Activated CD8-positive, alpha-beta memory T cell treated with anti-CD3 and anti-CD28 coated beads, Interleukin-2, amount 10 ng/mL, durations not matched to agents 7 days and 5 days (primary cell): ENCODE measurements at places on chromosomes 4 and X. TPM values are rescaled to one million over a fixed set of nuclear protein-coding genes. Genes with fewer than 3 reads are reported as not detected.

KCNIP4 gene
- not detected for total RNA-seq

PDHA1 gene
- 162 TPM for total RNA-seq

TSPAN6 gene
- total RNA-seq: not detected

SCD5 gene
- 8.2 TPM for total RNA-seq

RASL11B gene
- 0.14 TPM for total RNA-seq

FBXL5 gene
- 37.0 TPM for total RNA-seq

SHOX gene
- not detected for total RNA-seq

BMPR1B gene
- not detected for total RNA-seq

GPR82 gene
- 0.21 TPM for total RNA-seq

TRMT2B gene
- 21.0 TPM for total RNA-seq

HOPX gene
- total RNA-seq: 208 TPM

DUSP9 gene
- total RNA-seq: not detected

IL9R gene
- 110 TPM for total RNA-seq

GPR50 gene
- total RNA-seq: not detected

F8A1 gene
- 49.0 TPM for total RNA-seq

- peaks cover 42% of the 10 kb centered on the region for H3K27me3 ChIP-seq
- no peaks in the 10 kb centered on the region for H3K4me1 ChIP-seq
- no peak for DNase-seq
- H3K4me3 ChIP-seq: no peak overlapping the region
- no peak overlapping the region for H3K27ac ChIP-seq
Observed at GRCh38 chr4:110483516-110483915, 7.6 kb downstream of the ENPEP start.

- no peak overlapping the region for H3K4me3 ChIP-seq
Observed at GRCh38 chr4:109913596-109914241, 1.0 kb downstream of the EGF start.

DNA sequence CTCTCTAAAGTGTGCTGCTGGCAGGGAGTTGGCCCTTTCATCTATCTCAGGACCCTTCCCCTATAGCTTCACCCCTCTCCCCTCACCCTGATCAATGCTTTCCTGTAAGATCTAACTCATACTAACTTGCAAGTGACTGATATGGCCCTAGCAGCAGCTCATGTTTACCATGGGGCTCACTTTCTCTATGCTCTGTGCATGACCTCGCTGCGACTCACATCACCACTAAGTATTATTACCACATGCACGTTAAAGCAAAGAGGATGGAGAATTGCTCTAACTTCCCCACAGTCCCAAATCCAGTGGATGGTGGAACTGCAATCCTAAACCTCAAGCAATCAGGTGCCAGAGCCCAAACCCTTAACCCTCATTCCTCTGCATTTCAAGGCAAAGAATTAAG is 626.6 kb downstream of the MID1IP1 start:
- no peak overlapping the region for H3K27ac ChIP-seq
- no peak for DNase-seq
- no peak overlapping the region for H3K4me3 ChIP-seq

DNA sequence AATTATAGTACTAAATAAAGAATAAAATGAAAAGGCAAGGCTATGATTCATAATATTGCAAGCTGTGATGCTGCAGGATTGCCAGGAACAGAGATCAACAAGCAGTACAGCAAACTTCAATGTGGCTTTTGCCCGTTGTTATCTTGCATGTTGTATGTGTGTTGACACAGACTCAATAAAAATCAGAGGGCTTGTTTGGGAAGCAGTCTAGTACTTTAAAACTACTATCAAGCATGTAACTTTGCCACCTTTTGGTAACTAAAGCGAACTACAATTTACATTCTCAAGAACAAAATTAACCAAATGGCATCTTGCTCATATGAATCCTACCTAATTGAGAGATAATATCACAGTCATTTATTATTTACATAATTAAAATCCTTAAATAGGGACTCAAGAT is 79.8 kb upstream of the GPM6A start:
- H3K27me3 ChIP-seq: no peaks in the 10 kb centered on the region
- DNase-seq: no peak
- H3K27ac ChIP-seq: no peak overlapping the region
- no peak overlapping the region for H3K4me3 ChIP-seq
- H3K36me3 ChIP-seq: no peaks in the 10 kb centered on the region
- H3K4me1 ChIP-seq: no peaks in the 10 kb centered on the region

GRCh38 chr4:88015659-88016295 is 8.3 kb downstream of the PKD2 start:
- no peaks in the 10 kb centered on the region for H3K27me3 ChIP-seq
- H3K36me3 ChIP-seq: peaks cover 15% of the 10 kb centered on the region
- peaks cover 11% of the 10 kb centered on the region for H3K4me1 ChIP-seq
- H3K27ac ChIP-seq: no peak overlapping the region
- H3K4me3 ChIP-seq: no peak overlapping the region
- DNase-seq: no peak

DNA sequence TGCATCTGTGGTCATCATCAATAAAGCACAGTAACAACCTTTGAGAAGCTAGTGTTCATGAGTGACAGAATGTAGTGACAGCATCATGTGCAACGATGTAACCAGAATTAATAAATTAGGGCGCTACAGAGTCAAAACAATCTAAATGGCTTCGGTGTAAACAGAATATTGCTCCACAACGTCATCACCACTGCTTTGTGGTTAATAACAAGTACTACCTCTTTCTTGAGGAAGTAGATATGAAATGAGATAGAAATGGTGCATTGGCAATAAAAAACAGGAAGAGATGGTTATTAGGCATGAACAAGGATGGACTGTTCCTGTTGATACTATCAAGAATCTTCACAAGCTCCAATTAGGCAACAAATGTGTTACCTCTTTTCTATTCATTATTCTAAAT is 8.7 kb upstream of the PDHA2 start:
- no peaks in the 10 kb centered on the region for H3K27me3 ChIP-seq
- no peak overlapping the region for H3K4me3 ChIP-seq
- no peaks in the 10 kb centered on the region for H3K36me3 ChIP-seq
- DNase-seq: no peak
- no peak overlapping the region for H3K27ac ChIP-seq

DNA sequence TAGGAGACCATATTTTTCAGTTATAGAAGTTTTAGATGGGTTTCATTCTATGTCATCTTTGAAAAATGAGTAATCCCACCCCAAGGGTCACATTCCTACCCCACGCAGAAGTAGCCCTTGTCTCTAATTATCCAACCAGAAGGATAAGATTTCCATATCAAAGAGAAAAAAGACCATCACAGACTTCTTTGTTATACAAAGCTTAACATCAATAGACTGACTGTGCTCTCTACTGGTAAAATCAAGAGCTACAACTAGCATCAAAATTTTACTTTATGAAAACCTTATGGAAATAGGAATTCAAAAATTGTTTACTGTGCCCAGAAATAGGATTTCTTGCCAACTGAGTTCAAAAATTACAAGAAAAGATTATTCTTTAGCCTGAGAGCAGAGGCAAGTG is 24.9 kb downstream of the TNMD start:
- H3K4me3 ChIP-seq: no peak overlapping the region
- H3K27me3 ChIP-seq: peaks cover 27% of the 10 kb centered on the region
- H3K27ac ChIP-seq: no peak overlapping the region

GRCh38 chrX:133419911-133420310 is 4.6 kb upstream of the GPC4 start:
- no peaks in the 10 kb centered on the region for H3K36me3 ChIP-seq
- H3K4me1 ChIP-seq: no peaks in the 10 kb centered on the region
- H3K4me3 ChIP-seq: no peak overlapping the region

GRCh38 chr4:55973650-55974049 is 24.9 kb downstream of the CEP135 start:
- no peak overlapping the region for H3K4me3 ChIP-seq
- H3K36me3 ChIP-seq: peaks cover 16% of the 10 kb centered on the region

- no peaks in the 10 kb centered on the region for H3K27me3 ChIP-seq
- peaks cover 13% of the 10 kb centered on the region for H3K4me1 ChIP-seq
- peaks cover under 1% of the 10 kb centered on the region for H3K36me3 ChIP-seq
- DNase-seq: no peak
- H3K4me3 ChIP-seq: no peak overlapping the region
Observed at GRCh38 chrX:132041015-132041414, 17.9 kb downstream of the STK26 start.

- no peak overlapping the region for H3K4me3 ChIP-seq
- DNase-seq: no peak
- no peaks in the 10 kb centered on the region for H3K27me3 ChIP-seq
- H3K36me3 ChIP-seq: no peaks in the 10 kb centered on the region
- H3K27ac ChIP-seq: no peak overlapping the region
- no peaks in the 10 kb centered on the region for H3K4me1 ChIP-seq
Observed at GRCh38 chrX:121635141-121635540, 587.7 kb downstream of the GLUD2 start.

DNA sequence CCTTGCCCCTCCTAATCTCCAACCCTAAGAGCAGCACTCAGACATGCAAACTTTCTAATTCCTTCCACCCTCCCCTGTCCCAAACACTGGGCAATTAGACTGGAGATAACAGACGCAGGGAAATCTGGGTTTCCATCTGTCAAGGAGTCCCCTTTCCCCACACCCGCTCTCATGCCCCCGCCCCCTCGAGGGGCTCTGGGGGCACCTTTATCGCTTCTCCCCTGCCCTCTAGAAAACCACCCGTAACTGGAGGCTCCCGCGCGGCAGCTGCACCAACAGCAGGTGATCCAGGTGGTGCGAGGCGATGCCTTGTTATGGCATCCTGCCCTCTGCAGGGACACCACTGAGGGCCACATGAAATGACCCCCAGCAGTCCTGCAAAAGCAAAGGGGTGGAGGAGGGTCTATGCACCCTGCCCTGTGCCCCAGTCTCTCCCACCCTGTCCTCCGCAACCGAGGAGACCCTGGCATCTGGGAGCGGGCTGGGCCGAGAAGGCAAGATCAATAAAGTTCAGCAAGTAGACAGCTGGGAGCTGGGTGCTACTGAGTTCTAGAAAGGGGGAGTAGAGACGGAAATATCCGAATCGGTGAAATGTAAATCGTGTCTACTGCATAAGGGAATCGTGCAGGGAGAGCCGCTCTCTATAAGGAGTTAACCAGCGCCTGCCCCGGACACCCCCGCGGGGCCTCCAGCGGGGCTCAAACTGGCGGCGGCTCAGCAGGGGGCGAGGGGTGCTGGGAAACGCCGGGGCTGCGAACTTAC is 1.6 kb downstream of the KCTD8 start:
- peaks cover 50% of the 10 kb centered on the region for H3K27me3 ChIP-seq
- peak overlapping the region; percentile 25 for H3K27ac ChIP-seq
- H3K4me1 ChIP-seq: peaks cover 4% of the 10 kb centered on the region

DNA sequence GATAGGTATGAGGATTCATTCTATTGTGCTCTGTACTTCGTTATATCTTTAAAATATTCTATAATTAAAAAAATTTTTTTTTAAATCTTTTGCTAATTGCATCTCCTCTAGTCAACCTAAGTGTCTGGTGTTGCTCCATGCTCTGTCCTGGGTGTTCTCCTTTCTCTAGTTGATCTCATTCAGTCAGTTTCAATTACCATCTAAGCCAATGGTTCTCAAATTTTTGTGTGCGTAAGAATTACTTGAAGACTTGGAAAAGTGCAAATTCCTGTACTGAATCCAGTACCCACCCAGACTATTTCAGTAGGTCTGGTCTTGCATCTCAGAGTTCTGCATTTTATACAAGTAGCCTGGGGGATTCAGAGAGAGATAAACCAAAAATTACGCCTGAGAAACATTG is 6.7 kb downstream of the TMPRSS11D start:
- peaks cover 11% of the 10 kb centered on the region for H3K27me3 ChIP-seq
- H3K4me1 ChIP-seq: no peaks in the 10 kb centered on the region
- no peaks in the 10 kb centered on the region for H3K36me3 ChIP-seq
- H3K4me3 ChIP-seq: no peak overlapping the region
- no peak for DNase-seq

DNA sequence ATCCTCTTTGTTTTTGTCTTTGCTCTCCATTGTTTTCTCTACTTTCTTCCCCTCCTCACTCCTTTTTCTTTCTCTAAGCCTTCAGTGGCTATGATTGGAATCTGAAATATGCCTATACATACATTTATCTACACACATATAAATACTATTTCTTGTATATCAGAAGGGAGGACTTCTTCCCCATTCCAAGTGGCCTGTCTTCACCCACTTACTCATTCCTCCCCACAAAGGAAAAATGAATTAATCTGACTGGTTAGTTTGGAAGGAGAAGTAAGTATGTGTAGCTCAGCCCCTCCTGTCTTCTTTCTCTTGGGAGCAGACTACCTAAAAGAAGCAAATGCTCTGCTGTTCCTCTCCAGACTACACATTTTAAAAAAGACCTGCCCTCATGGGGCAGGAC is 17.7 kb downstream of the GUCY2F start:
- DNase-seq: no peak
- no peaks in the 10 kb centered on the region for H3K36me3 ChIP-seq
- H3K27ac ChIP-seq: peak overlapping the region; percentile 26
- peaks cover 7% of the 10 kb centered on the region for H3K27me3 ChIP-seq
- H3K4me3 ChIP-seq: no peak overlapping the region

GRCh38 chr4:140162596-140162995 is 8.6 kb upstream of the MAML3 start:
- no peak overlapping the region for H3K4me3 ChIP-seq
- H3K4me1 ChIP-seq: peaks cover 7% of the 10 kb centered on the region
- peaks cover 9% of the 10 kb centered on the region for H3K27me3 ChIP-seq

DNA sequence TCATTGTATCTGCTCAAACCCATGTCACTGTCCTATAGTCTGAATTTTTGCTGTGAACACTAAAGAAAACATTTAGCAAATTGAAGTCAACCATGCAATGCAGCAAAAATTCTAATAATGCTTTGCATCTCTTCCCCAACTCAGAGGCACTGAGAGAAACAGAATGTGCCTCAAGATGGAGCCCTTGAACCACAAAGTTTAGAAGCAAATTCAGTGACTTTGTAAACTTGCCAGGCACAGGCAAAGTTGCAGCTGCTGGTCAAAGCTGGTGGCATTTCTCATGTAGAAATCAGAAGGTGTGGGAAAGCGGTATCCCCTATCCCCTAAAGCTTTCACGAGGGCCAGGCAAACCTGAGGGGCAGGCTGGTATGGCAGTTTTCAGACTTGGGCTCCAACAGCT is 121.7 kb upstream of the DIPK2B start:
- no peaks in the 10 kb centered on the region for H3K36me3 ChIP-seq
- peaks cover 8% of the 10 kb centered on the region for H3K27me3 ChIP-seq
- H3K4me1 ChIP-seq: no peaks in the 10 kb centered on the region

DNA sequence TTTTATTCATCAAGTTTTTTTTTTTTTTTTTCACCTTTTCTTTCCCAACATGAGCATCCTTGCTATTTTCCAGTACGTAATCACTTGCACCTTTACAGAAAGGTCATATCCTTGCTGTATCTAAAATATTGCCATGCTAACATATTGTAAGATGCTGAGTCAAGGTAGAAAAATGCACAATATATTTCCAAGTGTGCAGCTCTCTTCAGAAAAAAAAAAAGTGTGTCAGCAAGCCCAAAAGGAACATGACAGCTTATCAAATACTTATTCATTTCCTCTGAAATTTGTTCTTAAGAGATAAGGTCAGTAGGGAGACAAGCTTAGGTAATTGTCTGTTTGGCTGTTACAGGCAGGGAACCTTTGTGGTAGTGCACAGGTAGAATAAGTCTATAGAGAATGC is 27.0 kb downstream of the SH2D1A start:
- no peak for DNase-seq
- H3K27ac ChIP-seq: no peak overlapping the region
- no peak overlapping the region for H3K4me3 ChIP-seq

GRCh38 chr4:138677212-138677611 is 338.4 kb upstream of the NOCT start:
- no peaks in the 10 kb centered on the region for H3K4me1 ChIP-seq
- no peaks in the 10 kb centered on the region for H3K36me3 ChIP-seq
- no peak for DNase-seq
- H3K27me3 ChIP-seq: peaks cover 7% of the 10 kb centered on the region
- H3K27ac ChIP-seq: no peak overlapping the region
- no peak overlapping the region for H3K4me3 ChIP-seq

GRCh38 chr4:100041646-100042045 is 91.6 kb upstream of the H2AZ1 start:
- H3K4me1 ChIP-seq: no peaks in the 10 kb centered on the region
- no peaks in the 10 kb centered on the region for H3K27me3 ChIP-seq
- no peaks in the 10 kb centered on the region for H3K36me3 ChIP-seq
- no peak overlapping the region for H3K4me3 ChIP-seq
- no peak for DNase-seq
- H3K27ac ChIP-seq: no peak overlapping the region
